ENCODE measurements at places on chromosomes 4 and X.

DNA sequence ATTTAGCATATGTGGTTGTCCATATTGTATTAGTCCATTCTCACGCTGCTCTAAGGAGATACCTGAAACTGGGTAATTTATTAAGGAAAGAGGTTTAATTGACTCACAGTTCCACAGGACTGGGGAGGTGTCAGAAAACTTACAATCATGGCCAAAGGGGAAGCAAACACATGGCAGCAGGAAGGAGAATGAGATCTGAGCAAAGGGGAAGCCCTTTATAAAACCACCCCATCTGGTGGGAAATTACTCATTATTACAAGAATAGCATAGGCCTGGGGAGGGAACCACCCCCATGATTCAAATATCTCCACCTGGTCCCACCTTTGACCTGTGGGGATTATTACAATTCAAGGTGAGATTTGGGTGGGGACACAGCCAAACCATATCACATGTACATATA, 122.6 kb upstream of the ANK2 start:
- no peak for DNase-seq

DNA sequence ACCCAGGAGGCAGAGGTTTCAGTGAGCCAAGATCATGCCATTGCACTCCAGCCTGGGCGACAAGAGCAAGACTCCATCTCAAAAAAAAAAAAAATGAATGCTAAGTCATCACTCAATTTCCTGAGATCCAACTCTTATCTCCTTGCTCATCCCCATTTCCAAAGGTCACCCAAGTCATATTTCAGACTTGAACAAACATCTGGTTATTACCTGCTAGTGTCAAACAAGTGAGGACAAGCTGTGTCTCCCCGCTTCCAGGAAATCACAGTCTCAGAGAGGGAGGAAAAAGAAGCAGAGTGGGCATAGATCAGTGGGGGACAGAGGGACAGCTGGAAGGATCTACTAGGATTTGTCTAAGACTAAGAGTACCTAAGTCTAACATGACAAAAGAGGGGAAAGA, 147.5 kb upstream of the FUNDC1 start:
- no peak for DNase-seq

- peak; percentile 39 for DNase-seq
Observed at GRCh38 chrX:78708262-78708661, 39.3 kb upstream of the LPAR4 start.

GRCh38 chr4:184274286-184274951, 56.7 kb upstream of the ENPP6 start:
- no peak for DNase-seq

DNA sequence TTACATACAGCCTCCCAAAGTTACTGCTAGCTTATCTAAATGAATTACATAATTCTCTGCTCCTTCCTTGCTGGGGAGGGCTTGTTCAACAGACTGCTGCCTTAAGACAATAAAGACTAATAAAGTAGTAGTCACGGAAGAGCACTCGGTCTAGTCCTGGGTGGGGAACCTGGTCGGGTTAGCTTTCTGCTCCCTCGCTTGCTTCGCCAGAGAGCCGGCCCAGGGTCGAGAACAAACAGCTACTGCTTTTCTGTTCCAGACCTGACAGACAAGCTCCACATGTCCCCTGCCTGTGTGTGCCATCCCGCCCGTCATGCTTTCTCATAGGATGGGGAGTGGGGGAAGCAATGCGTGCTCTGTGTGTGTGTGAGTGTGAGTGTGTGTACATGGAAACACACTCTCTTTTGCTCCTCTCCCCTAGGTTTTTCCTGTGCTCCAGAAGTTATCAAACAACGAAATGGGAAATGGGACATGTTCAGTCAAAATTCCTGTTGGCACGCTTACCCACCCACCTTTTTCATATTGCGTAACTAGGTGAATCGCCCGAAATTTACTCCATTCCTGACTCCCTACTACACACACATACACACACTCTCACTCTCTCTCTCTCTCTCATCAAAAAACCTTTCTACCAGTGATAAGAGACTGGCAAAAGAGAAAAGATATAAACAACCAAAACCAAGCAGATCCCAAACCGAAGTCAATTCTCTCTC, 1.3 kb downstream of the NPY1R start:
- DNase-seq: no peak

- no peak for DNase-seq
Observed at GRCh38 chr4:7324651-7325121, 110.0 kb downstream of the PSAPL1 start.

DNA sequence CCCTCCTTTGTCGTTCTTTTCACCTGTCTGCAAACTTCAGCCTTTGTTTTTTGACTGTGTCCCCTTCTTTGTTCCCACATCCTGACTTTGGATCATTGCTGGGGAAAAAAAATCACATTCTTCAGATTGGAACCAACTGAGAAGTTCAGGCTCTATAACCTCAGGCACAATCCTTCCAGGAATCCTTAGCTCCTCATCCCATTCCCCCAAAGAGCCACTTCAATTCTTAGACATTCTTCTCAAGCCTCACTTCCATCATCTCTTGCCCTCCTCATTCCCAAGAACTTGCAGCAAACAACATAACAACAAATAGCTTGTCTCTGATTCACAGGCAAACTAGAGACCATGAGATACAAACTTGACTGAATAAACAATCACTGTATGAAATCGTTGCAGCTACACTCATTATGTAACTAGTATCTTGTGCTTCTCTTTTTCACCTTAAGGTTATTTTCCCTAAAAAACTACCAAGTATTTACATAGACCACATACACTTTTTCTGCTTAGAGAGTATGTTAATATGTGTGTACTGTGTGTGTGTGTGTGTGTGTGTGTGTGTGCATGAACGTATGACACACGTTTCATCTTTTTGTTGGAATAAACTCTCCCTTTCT, 26.4 kb upstream of the PGM2 start:
- no peak for DNase-seq

DNA sequence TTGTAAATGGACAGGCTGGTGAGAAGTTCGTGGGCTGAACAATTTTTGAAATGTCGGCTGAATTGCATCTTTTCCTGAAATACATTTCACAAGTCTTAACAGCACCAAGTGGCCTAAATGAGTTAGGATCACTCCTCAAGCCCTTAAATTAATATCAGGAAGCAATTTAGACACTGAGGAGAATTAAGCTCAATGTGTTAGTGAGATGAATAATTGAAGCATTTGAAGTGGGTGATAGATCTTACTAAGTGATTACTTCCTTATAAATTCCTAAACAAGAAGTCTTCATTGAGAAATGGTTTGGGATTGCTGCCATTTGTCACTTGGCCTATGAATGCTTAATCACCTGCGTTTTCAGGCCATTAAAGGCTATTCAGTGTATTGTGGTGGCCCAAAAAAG, 116.8 kb downstream of the NAA11 start:
- DNase-seq: no peak

- DNase-seq: no peak
Observed at GRCh38 chr4:13541176-13541604, 3.1 kb downstream of the NKX3-2 start.

- no peak for DNase-seq
Observed at GRCh38 chr4:36043241-36043640, 201.1 kb downstream of the ARAP2 start.

DNA sequence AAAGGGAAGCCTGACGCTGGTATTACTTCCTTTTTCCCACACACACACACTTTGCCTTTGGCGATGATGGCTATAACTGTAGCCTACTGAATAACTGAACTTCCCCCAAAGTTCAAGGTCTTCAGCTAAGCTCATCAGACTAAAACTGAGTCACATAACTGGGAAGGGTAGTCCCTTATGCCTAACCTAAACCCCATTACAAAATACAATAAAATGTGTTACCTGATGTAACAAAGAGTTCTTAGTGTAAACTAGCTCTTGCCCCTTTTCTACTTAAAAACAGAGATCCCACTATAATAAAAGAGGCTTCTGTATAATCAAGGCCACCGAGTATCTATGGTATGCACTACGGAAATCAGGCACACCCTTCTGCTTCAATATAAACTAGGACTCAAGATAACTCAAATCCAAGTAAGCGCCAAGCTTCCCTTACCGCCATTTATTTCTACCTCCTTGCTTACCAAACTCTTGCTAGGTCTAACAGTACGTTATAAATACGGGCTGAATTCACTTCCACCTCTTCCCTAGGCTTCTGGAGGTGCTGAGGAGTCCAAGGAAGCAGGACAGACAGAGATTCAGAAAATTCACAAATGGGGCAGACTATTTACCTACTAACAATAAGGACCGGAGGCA, 2.4 kb downstream of the OTUD4 start:
- DNase-seq: peak; percentile 16

DNA sequence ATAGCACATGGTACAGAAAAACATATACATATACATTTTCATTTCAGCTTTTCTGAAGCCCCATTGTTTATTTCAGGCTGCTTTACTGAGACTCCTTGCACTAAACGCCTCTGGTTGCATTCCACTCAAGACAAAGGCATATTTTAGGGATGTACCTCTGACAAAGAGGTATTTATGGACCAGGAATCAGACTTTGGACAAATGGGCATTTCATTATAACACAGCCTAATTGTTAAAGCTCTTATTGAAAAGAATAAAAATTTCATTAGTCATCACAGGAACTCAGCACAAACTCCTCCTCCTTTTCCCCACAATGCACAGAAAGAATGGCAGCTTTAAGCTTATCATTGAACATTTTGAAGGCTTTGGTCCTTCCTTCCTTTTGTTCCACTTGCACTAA, 62.9 kb upstream of the UGT8 start:
- DNase-seq: peak; percentile 96

- no peak for DNase-seq
Observed at GRCh38 chr4:183435803-183436202, 8.6 kb upstream of the CDKN2AIP start.

DNA sequence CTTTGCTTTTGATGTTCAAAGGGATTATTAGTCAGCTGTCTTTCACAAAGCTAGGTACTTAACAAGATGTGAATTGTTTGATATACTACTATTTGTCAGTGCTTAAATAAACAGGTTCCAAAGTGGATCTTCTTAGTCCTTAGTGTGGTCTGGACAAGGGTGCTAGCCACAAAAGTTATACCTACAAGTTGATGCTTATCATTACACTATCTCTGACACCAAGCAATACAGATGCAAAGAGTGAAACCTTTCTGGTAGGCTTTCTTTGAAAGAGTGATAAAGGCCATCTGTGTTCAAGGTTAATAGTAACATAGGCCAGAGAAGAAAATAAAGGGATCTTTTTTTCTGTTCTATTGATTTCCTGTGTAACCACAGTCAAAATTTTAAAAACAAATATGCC, 12.2 kb upstream of the RBPJ start:
- no peak for DNase-seq
